Neural crest cell (in vitro differentiated cells): ENCODE measurements at places on chromosomes 11 and 22. TPM values are rescaled to one million over a fixed set of nuclear protein-coding genes. Genes with fewer than 3 reads are reported as not detected.

Gene KCNJ1
- total RNA-seq, result not detected in 2 replicates

Gene FAM118A
- 60.7 and 64.8 TPM in 2 replicates for total RNA-seq

Gene MS4A7
- total RNA-seq, result not detected in 2 replicates

Gene TEX12
- total RNA-seq, result 0.41 TPM in 1 of 2 replicates, not detected in the other

Gene NXPE4
- total RNA-seq, result not detected in 2 replicates

Gene RFPL3
- not detected in 2 replicates for total RNA-seq

Gene KRTAP5-11
- not detected in 2 replicates for total RNA-seq

Gene TRIM6
- total RNA-seq, result 11.8 and 13.7 TPM in 2 replicates

Gene OR8B2
- total RNA-seq, result not detected in 2 replicates

Gene B3GAT1
- total RNA-seq, result 31.8 and 32.3 TPM in 2 replicates

Gene CRYBB1
- not detected in 2 replicates for total RNA-seq

Gene AGBL2
- total RNA-seq, result 2.1 and 2.4 TPM in 2 replicates

Gene APOL2
- 14.2 and 15.7 TPM in 2 replicates for total RNA-seq

Gene PDE3B
- 24.1 and 24.3 TPM in 2 replicates for total RNA-seq

Gene NXPE1
- not detected in 2 replicates for total RNA-seq

Gene RAB3IL1
- 1.0 and 3.4 TPM in 2 replicates for total RNA-seq

Gene CRYBB3
- total RNA-seq, result not detected in 2 replicates

Gene UPK3A
- not detected in 2 replicates for total RNA-seq

Gene KRTAP5-1
- not detected in 2 replicates for total RNA-seq

Gene NNMT
- 0.82 and 1.5 TPM in 2 replicates for total RNA-seq

Gene MS4A6A
- total RNA-seq, result not detected in 2 replicates

Gene TSGA10IP
- 1.8 and 2.7 TPM in 2 replicates for total RNA-seq

Gene GLB1L2
- total RNA-seq, result 15.4 TPM in 2 replicates

Gene GLYATL2
- 2.3 and 2.4 TPM in 2 replicates for total RNA-seq

Gene GPHA2
- total RNA-seq, result not detected in 2 replicates

Gene BCR
- 49.5 and 54.2 TPM in 2 replicates for total RNA-seq

Gene FOLR2
- not detected in 2 replicates for total RNA-seq

Gene NAALADL1
- 0.30 and 0.35 TPM in 2 replicates for total RNA-seq

Gene INS
- total RNA-seq, result not detected in 2 replicates

Gene OSBPL5
- 30.6 and 31.4 TPM in 2 replicates for total RNA-seq

Gene GGT5
- total RNA-seq, result 0.56 and 0.59 TPM in 2 replicates

Gene CCDC89
- total RNA-seq, result not detected in 2 replicates

Gene MCHR1
- total RNA-seq, result 0.84 and 1.3 TPM in 2 replicates

Gene FIBP
- total RNA-seq, result 88.1 and 90.0 TPM in 2 replicates

Gene RIMBP3B
- 0.63 and 0.68 TPM in 2 replicates for total RNA-seq

Gene MS4A4A
- total RNA-seq, result not detected in 2 replicates

Gene SLC22A8
- not detected in 2 replicates for total RNA-seq

Gene ACTN3
- 0.16 and 0.35 TPM in 2 replicates for total RNA-seq

Gene NLRP14
- 0.30 and 0.51 TPM in 2 replicates for total RNA-seq

Gene FDXACB1
- total RNA-seq, result 4.8 and 5.0 TPM in 2 replicates

Gene ARFIP2
- total RNA-seq, result 52.4 and 57.1 TPM in 2 replicates

Gene KCNK4
- not detected in 2 replicates for total RNA-seq

Gene MPST
- total RNA-seq, result 100.0 and 103 TPM in 2 replicates

Gene KIRREL3
- 0.64 and 0.82 TPM in 2 replicates for total RNA-seq

Gene DTX4
- 129 and 139 TPM in 2 replicates for total RNA-seq

Gene SLC25A18
- 0.34 and 0.86 TPM in 2 replicates for total RNA-seq

Gene KRTAP5-8
- total RNA-seq, result 0.25 TPM in 1 of 2 replicates, not detected in the other

Gene NXPE2
- total RNA-seq, result 0.26 TPM in 1 of 2 replicates, not detected in the other

Gene RFPL2
- 0.21 TPM in 1 of 2 replicates, not detected in the other for total RNA-seq

Gene PGA3
- not detected in 2 replicates for total RNA-seq

Gene OR52N4
- total RNA-seq, result not detected in 2 replicates

Gene OR51B4
- not detected in 2 replicates for total RNA-seq

Gene SLC29A2
- total RNA-seq, result 38.7 and 39.5 TPM in 2 replicates
